Stimulated activated naive CD8-positive, alpha-beta T cell treated with anti-CD3 and anti-CD28 coated beads, Interleukin-15, amount 100 ng/mL, for 72 hours (primary cell): ENCODE measurements at places on chromosomes 5 and 9.

DNA sequence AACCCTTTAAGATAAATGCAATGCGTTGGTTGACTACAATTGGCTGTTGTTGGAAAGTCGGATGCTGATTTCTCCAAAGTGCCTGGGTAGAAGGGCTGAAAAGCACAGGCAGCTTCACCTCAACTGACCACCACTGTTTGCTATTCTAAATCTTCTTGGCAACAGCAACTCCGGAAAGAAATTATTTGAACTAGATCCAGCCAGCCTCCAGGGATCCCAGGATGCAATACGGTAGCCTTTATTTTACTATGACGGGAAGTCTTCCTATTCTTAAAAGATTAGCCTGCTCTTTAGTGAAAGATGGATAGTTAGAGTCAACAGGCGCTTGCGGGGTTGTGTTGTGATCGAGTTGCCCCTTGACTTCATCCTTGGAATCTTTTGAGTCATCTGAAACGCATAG lies 78.6 kb upstream of the KLF9 start:
- no peak for DNase-seq

DNA sequence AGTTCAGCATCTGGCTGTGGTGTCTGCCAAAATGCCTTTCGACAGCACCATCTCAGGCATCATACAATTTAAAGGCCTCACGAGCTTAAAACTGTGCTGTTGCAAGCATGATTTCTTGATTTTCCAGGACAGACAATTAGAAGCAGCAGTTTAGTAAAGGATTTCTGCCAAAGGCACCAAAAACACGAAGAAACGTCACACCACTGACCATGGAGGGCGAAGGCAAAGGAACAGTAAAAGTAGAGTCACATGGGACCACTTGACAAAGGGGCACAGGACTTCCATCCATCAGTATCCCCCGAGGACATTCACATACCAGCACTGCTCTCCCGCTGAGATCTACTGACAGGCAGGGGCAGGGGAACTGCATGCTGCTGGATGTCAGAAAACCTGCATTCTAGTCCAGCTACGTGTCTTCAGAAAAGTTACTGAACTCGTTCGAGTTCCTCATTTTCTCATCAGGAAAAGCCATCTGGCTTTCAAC lies 70.4 kb upstream of the FBXW11 start:
- DNase-seq, result no peak

DNA sequence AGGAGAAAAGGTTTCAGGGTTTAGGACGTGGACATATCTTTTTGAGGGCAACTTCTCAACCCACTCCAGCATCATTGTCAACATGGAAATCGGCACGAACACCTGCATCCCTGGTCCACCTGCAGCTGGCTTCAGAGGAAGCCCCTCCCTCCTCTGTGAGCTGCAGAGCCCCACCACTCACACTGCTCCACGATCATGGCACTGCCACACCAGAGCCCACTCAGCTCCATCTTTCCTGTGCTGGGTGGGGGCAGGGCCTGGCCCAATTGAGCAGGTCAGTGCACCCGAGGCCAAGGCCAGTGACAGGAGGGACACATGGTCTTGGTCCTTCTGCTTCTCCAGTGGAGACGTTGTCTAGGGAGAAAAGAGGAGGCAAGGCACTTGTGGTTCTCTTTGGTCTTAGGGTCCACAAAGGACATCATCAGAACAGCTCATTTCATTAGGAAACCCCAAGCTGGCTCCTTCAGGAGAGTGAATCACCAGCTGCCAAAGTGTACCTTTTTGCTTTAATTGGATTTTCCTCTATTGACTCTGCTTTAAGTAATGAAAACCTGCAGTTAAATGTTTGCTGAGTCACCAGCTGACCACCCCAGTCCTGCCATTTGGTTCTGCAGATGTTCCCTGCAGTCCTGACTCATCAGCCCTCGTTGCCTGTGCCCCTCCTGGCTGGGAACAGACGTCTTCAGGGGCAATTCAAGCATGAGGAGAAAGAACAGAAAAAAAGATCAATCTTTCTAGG lies 56.2 kb downstream of the UBE2QL1 start:
- no peak for DNase-seq

DNA sequence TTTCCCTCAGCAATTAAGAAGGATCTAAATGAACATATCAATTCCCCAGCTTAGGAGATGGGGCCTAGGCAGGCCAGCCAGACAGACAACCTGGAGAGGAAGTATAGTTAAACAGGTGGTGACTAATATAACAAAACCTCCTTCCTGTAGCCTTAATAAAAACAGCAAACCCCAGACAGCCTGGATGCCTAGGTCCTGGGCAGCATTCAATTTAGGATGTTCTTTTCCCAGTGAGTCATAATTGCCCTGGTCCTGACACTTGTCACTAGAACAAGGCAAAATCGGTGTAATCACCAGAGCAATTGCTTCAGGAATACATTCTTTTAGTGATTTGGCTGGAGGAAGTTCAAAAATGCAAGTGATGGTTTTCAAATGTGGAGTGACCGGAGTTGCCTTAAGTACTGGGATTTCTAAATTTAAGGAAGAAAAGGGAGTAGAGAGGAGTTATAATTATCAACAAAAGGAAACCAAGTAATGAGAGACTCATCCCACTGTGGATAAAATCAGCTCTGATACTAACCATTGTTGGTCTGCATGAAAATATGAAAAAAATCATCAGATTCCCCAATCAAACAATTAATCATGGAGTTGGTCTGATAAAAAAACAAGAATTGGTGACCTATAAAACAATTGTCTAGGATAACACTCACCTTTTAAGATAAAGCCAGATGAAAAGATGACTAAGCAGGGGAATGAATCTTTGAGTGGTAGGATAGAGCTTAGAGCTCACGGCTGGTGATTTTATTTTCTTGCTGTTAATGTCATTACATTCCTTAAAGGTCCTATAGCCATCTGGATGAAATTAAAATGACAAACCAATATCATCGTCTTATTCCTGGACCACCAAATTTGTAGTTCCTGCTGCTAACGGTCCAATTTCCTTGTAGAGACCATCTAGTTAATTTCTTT lies 39.0 kb upstream of the TARS1 start:
- DNase-seq, result no peak

DNA sequence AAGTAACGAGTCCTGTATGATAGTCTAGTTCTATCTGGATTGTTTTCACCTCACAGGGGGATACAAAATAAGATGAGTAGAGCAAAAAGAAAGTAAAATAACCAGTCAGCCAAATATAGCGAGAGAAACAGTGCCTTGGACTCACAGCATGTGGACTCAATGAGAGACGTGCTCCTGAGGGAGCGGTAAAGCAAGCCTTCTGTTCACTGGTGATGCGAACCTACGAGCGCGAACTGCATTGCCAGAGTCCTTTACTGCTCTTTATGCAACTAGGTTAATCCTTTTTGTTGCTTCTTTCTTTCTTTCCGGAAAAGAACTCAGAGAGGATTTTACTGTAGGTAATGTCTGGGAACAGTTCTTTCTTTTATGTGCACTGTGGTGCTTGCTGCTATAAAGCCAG lies 132.7 kb downstream of the ANXA1 start:
- no peak for DNase-seq

DNA sequence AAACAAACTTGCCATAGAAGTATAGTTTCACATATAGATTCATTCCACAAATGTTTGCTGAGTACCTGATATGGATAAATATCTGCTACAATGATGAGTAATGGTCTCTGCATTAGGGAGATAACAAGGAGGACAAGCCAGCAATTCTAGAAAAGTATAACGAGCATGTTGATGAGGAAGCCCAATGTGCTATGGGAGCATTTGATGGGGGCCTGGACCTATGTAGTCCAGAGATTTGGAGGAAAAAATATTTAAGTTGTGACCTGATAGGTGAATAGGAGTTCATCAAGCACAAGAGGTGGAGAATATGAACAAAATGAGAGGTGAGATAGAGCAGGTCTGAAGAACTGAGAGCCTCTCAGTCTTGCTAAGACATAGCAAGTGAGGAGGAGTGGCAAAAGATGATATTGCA lies 14.4 kb upstream of the TMEM245 start:
- no peak for DNase-seq

DNA sequence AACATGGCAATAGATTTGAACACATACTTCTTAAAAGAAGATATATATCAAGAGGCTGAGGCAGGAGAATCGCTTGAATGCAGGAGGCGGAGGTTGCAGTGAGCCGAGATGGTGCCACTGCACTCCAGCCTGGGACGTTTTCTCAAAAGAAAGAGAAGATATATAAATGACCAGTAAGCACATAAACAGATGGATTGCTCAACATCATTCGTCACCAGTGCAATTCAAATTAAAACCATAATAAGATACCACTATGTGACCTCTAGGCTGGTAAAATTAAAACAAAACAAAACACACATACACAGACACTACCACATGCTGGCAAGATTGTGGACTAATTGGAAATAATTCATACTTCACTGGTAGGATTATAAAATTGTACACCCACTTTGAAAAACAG lies 5.3 kb upstream of the TXN start:
- no peak for DNase-seq

GRCh38 chr5:120605325-120606079 lies 141.4 kb downstream of the PRR16 start:
- no peak for DNase-seq

- DNase-seq, result peak; percentile 5
Measured at GRCh38 chr5:135217669-135218485, 181.2 kb downstream of the MACROH2A1 start.

DNA sequence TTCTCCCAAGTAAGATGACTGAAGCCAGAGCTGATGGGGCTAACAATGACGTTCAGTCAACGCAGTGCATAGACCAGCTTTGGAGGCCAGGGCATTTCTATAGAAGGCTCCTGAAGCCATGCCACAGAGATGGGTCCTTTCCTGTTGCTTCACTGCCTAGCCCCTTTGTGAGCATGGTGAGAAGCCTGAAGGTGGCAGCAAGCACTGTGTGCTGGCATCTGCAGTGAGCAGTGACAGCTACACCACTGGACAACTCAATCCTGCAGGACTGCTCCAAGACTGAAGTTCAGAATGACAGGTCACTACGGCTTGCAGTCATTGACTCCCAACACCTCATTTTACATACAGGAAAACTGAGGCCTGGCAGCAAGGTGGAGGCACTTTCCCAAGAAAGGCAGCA lies 229.0 kb downstream of the TSSK1B start:
- DNase-seq, result no peak

GRCh38 chr9:136965771-136966484 lies 11.4 kb upstream of the PTGDS start:
- no peak for DNase-seq

GRCh38 chr5:42436051-42436450 lies 12.8 kb downstream of the GHR start:
- no peak for DNase-seq

DNA sequence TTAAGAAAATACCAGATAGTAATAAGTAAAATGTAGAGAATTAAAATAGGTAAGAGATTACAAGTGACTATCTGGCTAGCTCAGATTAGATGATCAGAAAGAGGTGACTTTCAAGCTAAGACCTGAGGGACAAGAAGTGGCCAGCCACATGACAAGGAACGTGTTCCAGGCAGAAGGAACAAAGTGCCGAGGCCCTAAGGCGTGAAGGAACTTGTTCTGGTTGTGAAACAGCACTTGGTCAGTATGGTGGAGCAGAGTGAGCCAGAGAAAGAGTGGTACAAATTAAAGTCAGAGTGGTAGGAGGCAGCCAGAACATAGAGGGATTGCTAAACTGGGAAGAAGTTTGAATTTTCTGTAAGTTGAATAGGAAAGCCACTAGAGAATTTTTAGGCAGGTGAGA lies 73.6 kb downstream of the ADRB2 start:
- no peak for DNase-seq

- DNase-seq, result no peak
Measured at GRCh38 chr9:107039542-107039941, 176.6 kb downstream of the ZNF462 start.

GRCh38 chr9:99725852-99726251 lies 95.8 kb upstream of the NR4A3 start:
- no peak for DNase-seq

- DNase-seq, result no peak
Measured at GRCh38 chr5:135508496-135509005, 27.2 kb downstream of the NEUROG1 start.

DNA sequence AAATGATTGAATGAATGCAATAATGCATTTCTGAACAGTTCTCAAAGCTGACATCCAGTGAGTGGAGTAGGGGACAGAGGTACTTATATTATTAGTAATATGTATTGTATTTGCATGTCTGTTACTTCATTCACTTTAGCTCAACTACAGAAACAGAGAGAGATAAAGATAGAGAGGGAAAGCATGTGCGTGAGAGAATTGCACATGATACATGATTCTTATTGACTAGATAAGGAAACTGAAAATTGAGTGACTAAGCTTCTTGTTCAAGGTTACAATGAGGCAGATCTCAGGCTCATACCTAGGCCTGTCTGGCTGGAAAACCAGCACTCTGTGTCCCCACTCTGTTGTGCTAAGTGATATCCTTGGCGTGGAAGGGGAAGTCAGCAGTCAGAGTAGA lies 337.7 kb upstream of the KLF4 start:
- DNase-seq, result no peak

DNA sequence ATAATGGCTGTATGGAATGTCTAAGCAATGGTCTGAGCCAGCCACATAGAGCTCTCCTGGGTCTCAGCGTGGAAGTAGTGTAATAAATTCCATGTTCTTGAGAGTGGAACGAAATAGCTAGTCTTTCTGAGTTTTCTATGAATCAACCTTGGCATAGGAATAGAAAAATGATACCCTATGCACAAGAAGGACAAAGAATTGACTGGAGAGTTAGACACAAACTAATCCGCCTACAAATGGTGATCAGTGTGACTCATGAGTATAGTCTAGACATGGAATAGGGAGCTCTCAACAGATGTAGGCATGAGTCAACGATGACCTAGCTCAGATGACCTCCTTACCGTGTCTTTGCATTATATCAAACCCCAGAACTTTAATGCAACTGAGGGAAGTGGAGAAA lies 256.8 kb upstream of the GRIN3A start:
- no peak for DNase-seq

DNA sequence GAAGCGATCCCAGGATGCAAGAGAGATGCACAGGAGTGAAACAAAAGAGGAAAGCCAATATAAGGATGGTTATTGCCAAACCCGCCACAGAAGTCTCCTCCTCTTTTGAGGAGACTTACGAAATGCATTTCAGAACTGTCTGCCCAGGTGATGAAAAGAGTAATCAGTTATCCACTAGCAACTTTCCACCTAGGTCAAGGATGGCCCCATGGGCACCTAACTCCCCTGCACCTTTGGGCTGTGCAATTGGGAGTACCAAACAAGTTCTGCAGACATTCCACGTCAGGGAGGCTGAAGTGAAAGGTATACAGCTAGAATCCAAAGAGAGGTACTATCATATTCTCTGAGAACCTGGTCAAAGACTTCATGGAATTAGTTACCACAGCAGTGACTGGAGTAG lies 25.7 kb downstream of the HMGCS1 start:
- DNase-seq, result no peak

- no peak for DNase-seq
Measured at GRCh38 chr5:42645138-42645537, 111.5 kb upstream of the CCDC152 start.

DNA sequence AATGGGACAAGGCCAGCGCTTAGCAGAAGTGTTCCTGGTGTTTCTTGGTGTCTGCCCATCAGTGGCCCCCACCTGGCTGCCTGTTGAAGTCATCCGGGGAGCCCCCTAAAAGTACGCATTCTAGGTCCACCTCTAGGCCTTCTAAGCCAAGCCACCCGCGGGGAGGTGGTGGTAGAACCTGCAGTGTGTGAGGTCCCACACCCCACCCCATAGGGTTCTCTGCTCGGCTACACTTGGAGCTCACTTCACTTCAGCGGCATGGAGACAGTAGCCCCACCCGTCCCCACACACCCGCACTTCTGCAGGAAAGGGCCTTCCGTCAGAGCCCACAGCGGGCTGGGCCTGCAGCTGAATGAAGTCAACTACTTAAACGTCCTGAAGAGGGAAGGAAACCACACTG lies 29.6 kb upstream of the FCN2 start:
- DNase-seq, result no peak
